Right lung (tissue), 10 donors: ENCODE measurements at places on chromosomes 7 and 10. TPM values are rescaled to one million over a fixed set of nuclear protein-coding genes. Genes with fewer than 3 reads are reported as not detected.

DNA sequence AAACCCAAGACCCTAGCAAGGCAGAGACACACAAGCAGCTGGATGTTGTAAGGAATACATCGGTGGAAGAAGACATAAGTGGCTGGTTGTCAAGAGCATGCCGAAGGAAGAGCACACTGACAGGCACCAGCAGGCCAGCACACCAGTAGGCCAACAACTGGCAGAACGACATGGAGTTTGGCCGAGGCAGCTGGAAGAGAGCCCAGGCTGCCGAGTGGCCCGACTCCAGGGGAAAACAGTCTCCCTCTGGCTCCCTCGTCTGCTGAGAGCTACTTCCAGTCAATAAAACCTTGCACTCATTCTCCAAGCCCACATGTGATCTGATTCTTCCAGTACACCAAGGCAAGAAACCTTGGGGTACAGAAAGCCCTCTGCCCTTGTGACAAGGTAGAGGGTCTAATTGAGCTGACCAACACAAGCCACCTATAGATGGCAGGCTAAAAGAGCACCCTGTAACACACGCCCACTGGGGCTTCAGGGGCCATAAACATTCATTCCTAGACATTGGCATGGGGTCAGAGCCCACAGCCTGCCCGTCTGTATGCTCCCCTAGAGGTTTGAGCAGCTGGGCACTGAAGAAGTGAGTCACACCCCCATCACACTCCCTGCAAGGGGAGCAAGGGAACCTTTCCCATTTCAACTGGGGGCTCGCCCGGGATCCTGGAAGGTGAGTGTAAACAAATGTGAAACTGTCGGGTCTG, 14.7 kb upstream of the TNS3 start:
- no peak for DNase-seq

GRCh38 chr7:23093546-23093945, 12.0 kb upstream of the KLHL7 start:
- DNase-seq = no peak

- peak; percentile 46 for DNase-seq
Measured at GRCh38 chr7:85851571-85852193, 664.8 kb upstream of the SEMA3D start.

DNA sequence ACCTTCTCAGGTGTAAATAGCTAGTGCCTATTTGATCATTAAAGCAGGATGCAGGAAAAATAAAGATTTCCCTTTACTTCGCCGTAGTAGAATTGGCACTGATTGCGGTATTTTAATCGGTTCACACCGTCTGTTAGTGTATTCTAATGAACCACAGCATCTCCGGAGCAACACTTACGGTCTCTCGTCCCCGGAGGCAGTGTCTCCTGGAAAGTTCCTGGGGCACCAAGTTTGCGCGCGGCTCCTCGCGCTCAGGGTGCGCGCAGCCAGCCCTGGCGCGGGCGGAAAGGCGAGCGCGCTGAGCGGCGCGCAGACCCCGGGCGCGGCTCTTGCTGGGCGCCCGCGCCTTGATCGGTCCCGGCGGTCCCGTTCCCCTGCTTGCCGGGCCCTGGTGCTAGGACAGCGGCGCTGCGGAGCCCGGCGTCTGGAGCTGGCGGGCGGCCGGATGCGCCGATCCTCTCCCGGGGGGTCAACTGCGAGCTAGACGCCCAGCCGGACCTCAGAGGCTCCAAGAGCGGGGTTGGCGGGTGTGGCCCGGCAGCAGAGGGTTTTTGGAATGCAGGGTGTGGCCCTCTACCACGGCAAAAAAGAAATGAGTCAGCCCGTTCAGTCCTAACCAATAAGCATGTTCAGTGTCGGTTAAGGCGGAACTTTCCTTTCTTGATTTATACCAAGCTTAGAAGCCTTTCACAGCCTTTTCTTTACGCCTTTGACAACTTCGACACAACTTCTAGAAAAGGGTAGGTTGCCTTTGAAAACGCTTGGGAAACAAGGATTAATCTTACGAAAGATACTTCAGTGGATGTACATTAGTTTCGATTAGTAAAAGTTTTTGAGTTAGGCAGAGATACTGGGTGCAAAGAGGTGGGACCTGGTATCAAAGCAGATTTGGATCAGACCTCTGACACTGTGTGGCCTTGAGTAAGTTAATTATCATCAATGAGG, 166.8 kb upstream of the ASAH2 start:
- peak; percentile 58 for DNase-seq

DNA sequence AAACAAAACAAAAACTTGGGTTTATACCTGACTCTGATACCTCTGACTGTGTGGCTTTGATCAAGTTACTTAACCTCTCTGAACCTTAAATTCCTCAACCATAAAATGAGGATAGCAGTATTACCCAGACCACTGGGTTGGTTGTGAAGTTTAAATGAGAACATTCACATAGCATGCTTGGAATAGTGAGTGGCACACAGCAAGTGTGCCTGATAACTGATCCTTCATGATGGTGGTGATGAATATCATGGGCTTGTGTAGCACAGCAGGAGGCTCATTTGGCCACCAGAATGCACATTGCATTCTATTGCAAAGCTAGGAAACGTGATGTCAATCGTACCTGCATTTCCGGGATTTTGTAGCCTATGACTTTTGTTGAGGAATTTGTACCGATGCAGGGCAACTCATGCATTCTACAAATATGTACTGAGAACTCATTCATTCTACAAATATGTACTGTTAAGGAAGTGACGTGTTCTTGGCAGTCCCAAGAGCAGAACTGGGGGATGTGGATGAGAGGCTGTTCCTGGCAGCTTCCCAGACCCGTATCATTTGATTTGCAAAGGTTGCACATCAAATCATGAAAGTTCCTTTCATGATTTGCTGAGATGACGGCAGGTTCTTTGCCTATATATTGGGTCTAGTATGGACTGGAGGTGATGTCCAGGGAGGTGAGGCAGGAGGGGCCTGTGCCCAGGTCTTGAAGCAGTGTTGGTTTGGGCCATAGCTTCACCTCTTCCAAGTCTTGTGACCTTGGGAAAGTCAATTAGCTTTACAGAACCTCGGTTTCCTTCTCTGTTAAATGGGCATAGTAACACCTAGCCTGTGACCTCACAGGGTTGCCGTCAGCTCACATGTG, 94.6 kb upstream of the SMNDC1 start:
- DNase-seq = no peak

GRCh38 chr7:33874943-33875342, 30.4 kb upstream of the BMPER start:
- DNase-seq = no peak

DNA sequence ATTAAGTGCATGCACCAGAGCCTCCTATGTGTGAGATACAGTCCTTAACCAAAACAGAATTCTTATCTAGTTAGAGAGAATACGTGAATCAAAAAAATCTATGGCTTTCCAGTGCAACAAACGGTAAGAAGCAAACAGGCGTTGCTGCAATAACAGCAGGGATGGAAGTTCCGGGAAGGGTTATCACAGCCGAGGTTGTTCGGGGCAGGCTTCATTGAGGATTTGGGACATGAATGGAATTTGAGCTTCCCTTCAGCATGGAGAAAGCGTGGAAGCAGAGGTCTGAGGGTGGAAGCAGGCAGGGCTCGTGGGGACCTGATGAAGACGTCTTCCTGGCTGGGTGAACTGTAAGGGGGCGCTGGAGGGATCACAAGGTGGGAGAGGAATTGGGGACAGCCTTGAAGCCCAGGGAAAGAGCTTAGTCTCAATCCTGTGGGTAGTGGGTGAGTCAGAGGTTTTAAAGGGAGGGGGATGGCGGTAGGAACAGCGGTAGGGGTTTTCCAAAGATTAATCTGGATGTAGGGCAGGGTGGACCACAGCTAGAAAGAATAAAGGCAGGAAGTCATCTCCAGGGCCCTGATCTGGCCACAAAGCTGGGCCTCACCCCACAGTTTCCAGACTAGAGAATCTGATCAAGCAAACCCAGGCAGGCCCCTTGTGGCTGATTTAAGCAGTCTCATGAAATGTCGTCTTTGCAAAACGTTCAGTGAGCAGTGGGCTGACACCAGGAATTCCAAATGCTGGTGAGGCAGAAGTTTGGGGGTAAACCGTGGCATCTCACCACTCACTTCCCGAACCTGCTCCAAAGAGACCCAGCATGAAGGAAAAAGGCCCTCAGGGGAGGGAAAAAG, 65.1 kb downstream of the CALML3 start:
- DNase-seq = no peak

DNA sequence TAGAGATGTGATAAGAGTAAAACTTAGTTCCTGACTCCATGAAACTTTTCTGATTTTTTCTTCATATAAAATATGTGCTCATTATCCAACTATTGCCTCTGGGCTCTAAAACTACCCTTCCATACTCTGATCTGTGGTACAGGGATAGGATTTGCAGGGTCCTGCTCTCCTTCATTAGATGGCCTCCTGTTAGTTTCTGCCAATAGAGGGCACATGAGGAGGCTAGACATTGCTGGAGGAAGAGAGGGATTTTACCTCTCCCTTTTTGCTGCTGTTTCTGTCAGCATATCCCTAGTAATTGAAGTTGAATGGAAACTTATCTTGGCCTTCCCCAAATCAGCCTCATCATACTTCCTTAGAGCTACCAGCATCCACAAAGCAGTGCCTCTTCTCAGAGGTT, 269.4 kb downstream of the NXPH1 start:
- DNase-seq = no peak

DNA sequence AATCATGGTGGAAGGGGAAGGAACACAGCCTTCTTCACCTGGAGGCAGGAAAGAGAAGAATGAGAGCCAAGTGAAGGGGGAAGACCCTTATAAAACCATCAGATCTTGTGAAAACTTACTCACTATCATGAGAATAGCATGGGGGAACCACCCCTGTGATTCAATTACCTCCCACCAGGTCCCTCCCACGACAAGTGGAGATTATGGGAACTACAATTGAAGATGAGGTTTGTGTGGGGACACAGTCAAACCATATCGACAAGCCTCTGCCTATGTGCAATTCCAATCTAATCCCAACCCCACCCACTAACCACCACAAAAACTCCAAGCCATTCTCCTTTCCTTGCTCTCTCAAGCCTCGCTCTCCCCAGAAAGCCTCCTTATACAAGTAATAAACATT, 69.2 kb downstream of the TAC1 start:
- DNase-seq = no peak

DNA sequence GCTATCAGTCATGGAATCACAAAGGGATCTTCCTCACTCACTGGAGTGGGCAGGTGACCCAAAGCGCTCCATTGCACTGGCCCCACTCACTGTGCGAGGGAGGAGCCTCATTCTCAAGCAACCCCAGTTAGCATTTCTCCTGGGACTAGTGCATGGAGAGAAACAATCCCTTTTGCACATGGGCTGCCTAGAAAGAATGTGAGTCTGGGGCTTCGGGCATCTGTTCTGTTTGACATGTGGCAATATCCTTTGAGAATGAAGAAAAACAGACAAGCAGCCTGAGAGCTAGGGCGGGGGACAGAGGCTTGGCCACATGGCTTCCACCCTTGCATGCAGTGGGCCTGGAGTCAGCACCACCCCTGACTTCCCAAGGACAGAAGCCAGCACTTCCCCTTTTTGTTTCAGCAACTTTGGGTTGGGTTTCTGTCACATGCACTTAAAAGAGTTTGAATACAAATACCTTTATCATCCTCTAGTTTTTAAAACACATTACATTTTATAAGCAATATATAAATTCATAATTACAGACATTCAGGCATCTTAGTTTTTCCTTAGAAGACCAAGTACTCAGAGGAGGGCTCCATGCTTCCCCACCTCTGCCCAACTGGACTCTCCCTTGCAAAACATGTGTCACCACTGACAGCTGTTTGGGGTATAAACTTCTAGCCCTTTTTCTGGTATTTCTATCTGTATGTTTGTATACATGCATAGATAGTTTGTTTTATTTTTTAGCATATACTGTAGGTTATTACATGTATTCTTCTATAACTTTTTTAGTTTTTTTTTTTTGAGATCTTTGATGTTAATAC, 73.8 kb downstream of the RBM20 start:
- DNase-seq = no peak

GRCh38 chr10:35570397-35570796, 34.7 kb upstream of the GJD4 start:
- no peak for DNase-seq

- DNase-seq = no peak
Measured at GRCh38 chr10:61160253-61160652, 216.3 kb upstream of the RHOBTB1 start.

DNA sequence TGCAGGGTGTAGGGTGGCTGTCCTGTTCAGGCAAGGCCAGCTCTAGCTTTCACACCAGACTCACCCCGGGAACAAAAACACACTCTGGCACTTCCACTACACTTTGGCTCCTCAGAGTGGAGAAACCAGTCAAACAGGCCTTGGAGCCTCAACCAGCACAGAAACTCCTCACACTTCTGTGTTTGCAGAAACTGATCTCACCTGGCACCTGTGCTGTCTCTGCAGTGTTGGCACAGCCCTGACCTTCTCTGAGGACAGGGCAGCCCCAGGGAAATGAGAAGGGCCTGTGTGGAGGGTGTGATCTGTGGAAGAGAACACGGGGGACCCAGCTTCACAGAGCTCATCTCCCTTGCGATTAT, 4.1 kb upstream of the CALML5 start:
- peak; percentile 67 for DNase-seq

DNA sequence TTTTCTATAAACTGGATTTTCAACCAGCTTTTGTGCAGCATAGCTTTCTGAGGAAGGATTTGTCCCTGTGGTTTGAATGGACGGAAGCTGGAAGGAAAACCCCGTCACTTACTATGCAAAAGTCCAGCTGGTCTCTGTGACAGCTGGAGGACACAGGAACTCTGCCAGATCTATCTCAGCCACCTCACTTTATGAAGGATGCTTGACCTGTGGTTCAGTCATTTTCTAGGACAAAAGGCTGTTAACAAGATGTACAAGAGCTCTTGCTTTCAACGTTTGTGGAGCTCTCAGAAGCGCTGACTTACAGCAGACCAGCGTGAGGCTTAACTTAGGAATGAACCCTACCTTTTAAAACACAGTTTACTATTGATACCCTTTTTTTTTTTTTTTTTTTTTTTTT, 90.8 kb downstream of the CREM start:
- DNase-seq = peak; percentile 84

DNA sequence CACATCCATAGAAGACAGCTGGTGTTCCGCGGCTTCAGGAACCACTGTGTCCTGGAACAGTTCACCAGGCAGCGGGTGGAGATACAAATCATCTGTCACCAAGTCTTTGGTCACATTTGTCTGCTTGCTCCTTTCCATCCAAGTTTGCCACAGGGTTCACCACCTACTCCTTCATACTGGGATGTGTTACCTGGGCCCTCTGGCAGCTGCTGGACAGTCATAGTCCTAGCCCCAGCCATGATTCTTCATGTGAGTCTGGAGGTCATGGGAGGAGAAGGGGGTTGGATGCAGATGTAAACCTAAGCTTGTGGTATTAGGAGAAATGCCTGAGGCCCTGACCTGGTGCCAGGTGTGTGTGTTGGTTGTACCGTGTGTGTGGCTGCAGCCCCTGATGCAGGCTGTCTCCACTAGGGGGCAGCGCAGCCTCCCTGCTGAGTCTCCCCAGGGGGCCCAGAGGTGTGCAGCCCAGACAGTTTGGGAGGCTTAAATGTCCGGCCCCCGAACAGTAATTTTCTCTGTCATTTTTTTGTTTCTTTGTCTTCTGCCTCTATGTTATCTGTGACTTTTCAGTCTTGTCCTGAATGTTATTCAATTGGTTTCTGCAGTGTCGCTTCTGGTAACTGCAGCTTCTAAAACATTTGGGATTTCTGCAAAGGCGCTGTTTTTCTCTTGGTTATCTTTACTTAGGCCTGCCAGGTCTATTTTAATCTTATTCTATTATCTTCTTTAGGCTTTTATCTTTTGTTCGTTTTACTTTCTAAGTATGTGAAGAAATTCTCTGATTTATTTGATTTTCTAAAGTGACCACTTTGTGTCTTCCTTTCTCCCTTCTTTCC, 14.8 kb downstream of the NPS start:
- DNase-seq = no peak

PDE6C gene
- 3.0 TPM for polyA plus RNA-seq

NMT2 gene
- polyA plus RNA-seq = 27.2 TPM

LRRD1 gene
- polyA plus RNA-seq = 0.73 TPM

SUN3 gene
- 0.29 TPM for polyA plus RNA-seq

NRP1 gene
- 172 TPM for polyA plus RNA-seq

FGFR2 gene
- 327 TPM for polyA plus RNA-seq

ZNF488 gene
- polyA plus RNA-seq = 2.3 TPM
